AG10803 (cell line): ENCODE measurements at places on chromosomes 12 and 14.
A peak's percentile ranks its signal among the peaks of the same experiment; 100 is the strongest.

- DNase-seq, result no peak
Measured at GRCh38 chr14:99182548-99183250, 89.3 kb downstream of the BCL11B start.

- no peak for DNase-seq
Measured at GRCh38 chr14:104387022-104388010, 192.2 kb upstream of the C14orf180 start.

DNA sequence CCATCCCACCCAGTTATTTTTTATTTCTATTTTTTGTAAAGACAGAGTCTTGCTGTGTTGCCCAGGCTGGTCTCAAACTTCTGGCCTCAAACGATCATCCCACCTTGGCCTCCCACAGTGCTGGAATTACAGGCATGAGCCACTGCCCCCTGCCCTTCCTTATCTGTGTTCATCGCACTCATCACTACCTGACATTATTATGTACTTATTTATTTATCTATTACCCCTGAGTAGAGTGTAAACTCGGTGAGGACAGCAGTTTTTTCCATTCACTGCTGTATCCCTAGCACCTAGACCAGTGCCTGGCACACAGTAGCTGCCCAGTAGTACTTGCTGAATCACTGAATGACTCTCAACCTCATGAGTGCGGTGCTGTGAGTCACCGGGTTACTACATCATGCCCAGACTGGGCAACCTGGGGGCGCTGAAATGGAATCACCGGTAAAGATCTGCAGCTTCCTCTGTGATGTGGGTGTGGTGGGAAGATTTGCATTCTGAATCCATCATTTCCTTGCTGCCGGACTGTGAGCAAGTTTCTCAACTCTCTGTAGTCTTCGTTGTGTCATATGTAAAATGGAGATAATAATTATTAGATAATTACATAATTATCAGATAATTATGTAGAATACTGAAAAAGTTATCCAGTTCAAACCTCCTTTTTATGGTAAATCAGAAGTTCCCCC, 81.9 kb upstream of the USP44 start:
- DNase-seq, result peak; percentile 83

- DNase-seq, result no peak
Measured at GRCh38 chr12:3161861-3162260, 84.7 kb downstream of the TSPAN9 start.

- DNase-seq, result no peak
Measured at GRCh38 chr14:76541594-76542219, 165.8 kb downstream of the ESRRB start.

DNA sequence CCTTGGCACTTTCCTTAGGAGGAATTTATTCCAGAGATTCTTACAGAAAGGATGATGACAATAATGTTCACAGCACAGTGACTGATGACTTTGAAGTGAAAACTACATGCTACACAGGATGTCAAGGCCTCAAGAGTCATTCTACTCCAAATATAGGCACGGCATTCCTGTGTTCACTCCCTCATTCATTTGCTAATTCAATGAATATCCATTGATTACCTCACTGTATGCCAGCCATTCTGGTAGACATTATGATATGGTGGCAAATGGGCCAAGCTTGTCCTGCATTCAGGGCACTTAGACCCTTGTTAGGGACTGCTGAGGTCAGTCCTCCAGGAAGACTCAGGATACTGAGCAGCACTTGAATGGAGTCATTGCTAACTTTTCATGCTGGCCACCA, 48.0 kb downstream of the FOXN4 start:
- no peak for DNase-seq

GRCh38 chr14:84361476-84361875, 1168.5 kb upstream of the FLRT2 start:
- DNase-seq, result no peak

DNA sequence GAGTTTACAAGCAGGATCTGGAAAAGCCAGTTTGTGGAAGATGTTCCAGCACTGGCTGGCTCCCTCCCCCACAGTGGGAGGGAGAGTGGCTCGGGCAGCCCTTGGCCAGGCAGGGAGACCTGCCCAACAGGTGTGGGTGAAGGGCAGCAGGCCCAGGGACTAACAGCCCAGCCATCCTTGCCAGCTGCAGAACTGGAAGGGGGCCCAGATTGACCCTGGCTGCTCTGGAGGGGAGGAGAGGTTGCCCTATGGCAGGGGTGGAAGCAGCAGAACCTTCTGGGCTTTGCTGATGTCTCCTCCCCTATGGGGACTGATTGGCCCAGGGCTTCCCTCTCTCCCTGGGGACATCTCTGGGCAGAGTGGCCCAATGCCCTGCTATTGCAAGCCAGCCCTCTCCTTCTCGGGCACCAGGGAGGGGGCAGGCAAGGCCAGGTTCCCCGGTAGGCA, 20.5 kb downstream of the IRF2BPL start:
- no peak for DNase-seq

GRCh38 chr14:36767603-36768281, 106.1 kb downstream of the PAX9 start:
- DNase-seq, result peak; percentile 27

GRCh38 chr14:30521899-30522736, 36.8 kb upstream of the G2E3 start:
- peak; percentile 47 for DNase-seq

GRCh38 chr12:123076604-123077297, 74.1 kb downstream of the PITPNM2 start:
- DNase-seq, result no peak

- DNase-seq, result no peak
Measured at GRCh38 chr14:84401631-84402030, 1128.3 kb upstream of the FLRT2 start.

DNA sequence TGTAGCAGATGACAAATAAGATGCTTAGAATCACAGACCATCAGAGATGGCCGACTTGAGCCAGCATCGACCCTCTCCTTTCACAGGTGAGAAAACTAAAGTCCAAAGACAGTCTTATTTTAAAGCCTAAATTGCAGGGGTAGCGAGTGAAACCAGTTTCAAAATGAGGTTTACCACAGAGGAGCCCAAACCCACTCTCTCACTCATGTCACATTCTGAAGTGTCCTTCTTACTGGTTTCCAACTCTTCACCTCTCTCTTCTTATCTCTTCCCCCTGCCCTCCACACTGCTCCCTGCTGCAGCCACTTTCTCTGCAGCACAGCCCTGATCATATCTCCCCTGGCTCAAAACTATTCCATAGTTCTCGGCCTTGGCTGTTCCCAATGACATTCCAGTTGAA, 57.0 kb upstream of the NID2 start:
- DNase-seq, result no peak

- peak; percentile 13 for DNase-seq
Measured at GRCh38 chr12:26077915-26078702, 46.7 kb downstream of the BHLHE41 start.

DNA sequence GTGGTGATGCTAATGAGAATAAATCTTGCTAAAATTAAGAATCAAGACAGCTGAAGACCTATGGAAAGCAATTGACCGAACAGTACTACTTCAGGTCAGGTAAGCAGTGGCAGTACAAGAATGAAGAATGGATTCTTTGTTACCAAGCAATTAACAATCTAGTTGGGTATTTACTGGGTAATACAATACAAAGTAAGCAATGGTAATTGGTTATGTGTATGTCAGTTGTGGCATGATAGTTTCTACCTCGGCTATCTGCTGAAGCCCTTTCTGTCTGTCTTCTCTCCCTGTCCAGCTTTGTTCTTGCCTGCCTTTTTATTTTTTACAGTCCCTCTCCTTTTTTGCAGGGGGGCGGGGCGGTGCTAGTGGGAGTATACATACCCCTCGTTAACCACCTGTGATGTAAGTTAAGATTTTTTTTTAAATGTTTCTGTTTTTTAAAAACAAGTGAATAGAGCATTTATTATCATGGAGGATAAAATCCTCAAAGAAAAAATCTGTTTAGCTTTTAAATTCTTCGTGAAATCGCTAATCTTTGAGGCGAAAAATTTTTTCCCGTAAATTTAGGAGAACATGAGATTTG, 75.9 kb downstream of the RCOR1 start:
- DNase-seq, result no peak

GRCh38 chr12:120584343-120585149, 3.3 kb upstream of the POP5 start:
- DNase-seq, result no peak

- no peak for DNase-seq
Measured at GRCh38 chr12:53068811-53069585, 10.2 kb downstream of the SPRYD3 start.

DNA sequence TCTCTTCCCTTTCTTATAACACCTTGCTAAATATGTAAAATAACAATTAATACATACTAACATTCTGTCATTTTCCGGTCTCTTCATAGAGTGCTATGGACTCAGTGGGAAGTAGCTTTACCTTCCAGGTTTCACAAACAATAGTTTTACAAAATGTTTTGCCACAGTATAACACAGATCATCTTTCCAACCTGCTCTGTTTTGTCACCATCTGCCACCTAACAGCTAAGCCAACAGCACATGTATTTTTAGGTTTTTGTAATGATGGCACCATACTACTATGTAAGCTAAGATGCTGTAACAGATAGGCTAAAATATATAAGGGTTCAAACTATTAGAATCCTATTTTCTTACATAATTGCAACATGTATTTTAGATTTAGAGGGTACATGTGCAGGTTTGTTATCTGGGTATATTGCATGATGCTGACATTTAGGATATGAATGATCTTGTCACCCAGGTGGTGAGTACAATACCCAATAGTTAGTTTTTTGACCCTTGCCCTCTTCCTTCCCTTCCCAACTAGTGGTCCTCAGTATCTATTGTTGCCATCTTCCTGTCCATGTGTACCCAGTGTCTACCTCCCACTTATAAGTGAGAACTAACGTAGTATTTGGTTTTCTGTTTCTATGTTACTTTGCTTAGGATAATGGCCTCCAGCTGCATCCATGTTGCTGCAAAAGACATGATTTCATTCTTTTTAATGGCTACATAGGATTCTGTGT, 8.7 kb downstream of the RHOJ start:
- no peak for DNase-seq
